HS-5 (cell line): ENCODE measurements at places on chromosomes 4 and X.

- DNase-seq, result no peak
These were observed 140.9 kb downstream of the PAPSS1 start for GRCh38 chr4:107579099-107579498.

DNA sequence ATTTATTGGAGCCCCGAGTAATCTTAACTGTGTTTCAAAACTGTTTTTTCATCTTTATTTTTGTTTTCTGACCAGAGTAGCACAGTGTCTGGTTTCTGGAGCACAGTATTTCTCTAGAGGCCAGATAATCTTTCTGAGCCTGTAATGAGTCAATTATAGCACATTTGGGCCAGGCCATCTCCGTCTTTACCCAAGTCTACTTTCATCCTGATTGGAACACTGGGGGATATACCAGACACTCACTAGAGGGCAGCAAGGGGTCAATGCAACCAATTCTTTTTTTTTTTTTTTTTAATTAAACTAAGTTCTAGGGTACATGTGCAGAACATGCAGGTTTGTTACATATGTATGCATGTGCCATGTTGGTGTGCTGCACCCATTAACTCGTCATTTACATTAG, 282.0 kb downstream of the ARHGAP24 start:
- DNase-seq, result no peak

GRCh38 chr4:10080589-10081217, 35.9 kb downstream of the WDR1 start:
- DNase-seq, result no peak

DNA sequence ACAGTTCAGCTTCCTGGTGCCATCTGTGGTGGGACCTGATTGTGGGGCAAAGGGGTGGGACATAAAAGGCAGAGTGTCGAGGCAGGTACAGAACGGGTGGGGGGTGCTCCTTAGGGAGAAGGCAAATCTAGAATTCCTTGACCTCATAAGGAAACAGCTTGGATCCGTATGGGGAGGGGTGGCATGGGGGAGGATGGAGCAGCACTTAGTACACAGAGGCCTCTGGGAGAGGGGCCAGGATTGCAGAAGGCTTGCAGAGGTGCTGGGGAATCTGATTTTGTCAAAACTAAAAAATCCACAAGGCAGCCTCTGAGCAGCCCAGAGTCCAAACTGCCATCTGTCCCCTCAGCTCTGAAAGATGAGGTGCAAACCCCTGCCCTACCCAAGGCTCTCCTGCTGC, 2.3 kb upstream of the EMD start:
- no peak for DNase-seq

DNA sequence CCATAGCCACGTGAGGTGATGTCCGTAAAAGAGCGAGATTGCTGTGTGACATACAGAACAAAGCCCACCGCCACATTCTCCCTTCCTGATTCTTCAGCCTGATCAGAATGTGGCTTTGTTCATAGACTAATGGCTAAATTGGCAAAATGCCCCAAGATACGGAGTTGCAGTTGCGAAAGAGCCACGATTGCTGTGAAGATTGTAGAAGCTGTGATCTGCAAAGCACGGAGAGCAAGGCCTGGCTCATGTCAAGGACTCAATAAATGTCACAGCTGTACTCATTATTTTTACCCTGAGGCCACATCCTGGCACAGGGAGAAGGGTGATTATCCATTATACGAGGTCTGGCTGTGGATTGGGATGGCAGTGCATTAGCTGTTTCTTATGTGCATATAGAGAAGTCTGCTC, 34.2 kb downstream of the ARSD start:
- DNase-seq, result no peak

- DNase-seq, result no peak
These were observed 29.6 kb downstream of the PDK3 start for GRCh38 chrX:24494647-24495075.
